ENCODE measurements at places on chromosomes 5 and 9. TPM values are rescaled to one million over a fixed set of nuclear protein-coding genes. Genes with fewer than 3 reads are reported as not detected.

Gene FAM193B
- 24.9 TPM for total RNA-seq

Gene ANKRD31
- not detected for total RNA-seq

DNA sequence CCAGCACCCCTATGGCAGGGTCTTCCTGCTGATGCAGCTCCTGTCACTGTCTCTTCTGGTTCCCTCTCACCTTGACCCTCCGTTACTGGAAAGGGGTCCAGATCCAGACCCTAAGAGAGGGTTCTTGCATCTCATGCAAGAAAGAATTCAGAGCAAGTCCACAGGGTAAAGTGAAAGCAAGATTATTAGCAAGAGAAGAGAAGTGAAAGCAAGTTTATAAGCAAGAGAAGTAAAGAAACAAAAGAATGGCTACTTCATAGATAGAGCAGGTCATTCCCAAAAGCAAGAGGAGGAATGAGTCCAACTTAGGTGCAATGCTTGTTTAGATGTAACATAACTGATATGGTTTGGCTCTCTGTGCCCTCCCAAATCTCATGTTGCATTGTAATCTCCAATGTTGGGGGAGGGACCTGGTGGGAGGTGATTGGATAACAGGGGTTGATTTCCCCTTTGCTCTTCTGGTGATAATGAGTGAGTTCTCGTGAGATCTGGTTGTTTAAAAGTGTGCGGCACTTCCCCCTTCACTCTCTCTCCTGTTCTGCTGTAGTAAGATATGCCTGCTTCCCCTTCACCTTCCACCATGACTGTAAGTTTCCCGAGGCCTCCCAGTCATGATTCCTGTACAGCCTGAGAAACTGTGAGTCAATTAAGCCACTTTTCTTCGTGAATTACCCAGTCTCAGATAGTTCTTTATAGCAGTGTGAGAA is 183.3 kb downstream of the MED10 start:
- DNase-seq, result no peak

Gene IRX4
- total RNA-seq, result not detected

Gene TLR4
- 19.5 TPM for total RNA-seq

Measured in SJSA1 (cell line).